AML-193 (cell line): ENCODE measurements at places on chromosomes 13 and 19.

GRCh38 chr13:25352230-25352629 is 19.5 kb upstream of the ATP8A2 start:
- no peak for DNase-seq

DNA sequence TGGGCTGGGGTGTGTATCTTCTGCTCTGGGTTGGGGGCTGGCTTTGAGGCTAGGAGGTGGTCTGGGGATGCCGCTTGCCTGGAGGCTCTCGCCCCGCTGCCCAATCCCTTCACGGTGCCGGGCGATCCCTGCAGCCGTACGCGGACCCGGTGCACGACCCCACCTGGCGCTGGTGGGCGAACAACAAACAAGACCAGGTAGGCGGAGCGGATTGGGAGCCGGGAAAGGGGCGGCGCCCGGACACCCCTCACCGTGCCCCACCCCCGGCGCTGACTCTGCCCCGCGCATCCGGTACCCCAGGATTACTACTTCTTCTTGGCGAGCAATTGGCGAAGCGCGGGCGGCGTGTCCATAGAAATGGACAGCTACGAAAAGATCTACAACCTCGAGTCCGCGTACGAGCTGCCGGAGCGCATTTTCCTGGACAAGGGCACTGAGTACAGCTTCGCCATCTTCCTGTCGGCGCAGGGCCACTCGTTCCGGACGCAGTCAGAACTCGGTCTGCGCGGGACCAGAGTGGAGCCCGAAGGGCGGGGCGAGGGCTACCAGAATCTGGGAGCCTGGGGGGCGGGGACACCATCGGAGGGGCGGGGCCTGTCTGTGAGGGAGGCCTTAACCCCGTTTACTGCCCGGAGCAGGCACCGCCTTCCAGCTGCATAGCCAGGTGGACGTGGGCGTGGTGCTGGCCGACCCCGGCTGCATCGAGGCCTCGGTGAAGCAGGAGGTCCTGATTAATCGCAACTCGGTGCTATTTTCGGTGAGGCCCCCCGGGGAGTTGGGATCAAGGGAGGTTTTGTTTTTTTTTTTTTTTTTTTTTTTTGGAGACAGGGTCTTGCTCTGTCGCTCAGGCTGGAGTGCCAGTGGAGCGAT is 12.1 kb upstream of the PSMD8 start:
- peak; percentile 69 for DNase-seq

GRCh38 chr19:19591133-19591825 is 27.2 kb downstream of the PBX4 start:
- DNase-seq = peak; percentile 82

- DNase-seq = no peak
Observed at GRCh38 chr13:38366954-38367645, 17.4 kb downstream of the UFM1 start.

DNA sequence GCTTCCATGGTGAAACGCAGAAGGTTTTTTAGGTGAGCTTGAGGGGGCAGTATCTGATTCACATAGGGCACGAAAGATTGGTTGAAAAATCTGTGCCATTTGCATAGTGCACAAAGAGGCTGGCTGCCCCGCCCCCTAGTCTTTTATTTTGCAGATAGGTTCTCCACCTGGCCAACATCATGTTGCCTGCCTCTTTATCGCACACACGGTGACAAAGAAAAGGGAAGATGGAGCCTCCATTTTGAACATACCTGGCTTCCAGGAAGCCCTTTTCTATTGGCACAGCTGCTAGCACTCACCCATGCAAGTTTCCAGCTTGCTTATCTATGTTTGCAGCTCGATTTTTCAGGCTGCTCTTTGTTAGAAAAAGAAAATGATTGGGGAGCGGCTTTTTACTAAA is 316.2 kb upstream of the KLHL1 start:
- no peak for DNase-seq

DNA sequence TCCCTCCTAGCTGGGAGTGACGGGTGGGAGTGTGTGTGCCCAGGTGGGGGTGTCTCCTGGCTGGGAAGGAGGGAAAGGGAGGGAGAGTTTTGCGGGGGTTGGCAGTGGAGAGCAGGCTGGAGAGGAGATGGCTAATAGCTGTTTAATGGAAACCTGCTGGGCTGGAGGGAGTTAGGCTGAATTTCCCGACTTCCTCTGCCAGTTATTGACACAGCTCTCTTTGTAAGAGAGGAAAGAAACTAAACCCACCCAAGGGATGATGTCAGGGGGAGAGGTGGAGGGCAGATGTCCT is 10.2 kb upstream of the ILF3 start:
- no peak for DNase-seq

DNA sequence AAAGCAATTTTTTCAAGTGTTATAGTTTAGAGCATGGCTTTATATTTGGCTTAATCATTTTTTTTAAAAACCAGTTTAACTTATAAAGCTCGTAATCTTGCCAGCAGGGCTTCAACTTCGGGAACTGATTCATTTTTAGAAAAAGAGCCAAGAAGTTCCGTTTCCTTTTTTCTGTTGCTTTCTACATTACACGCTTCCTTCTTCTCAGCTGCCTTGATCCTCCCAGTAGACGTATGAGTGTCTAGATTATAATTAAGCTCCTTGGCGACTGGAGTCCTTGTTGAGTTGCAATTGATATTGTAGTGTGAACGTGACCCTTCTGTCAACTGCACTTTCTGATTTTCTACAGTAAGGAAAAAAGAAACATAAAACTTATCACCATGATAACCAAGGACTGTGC is 497.2 kb downstream of the DIAPH3 start:
- no peak for DNase-seq

DNA sequence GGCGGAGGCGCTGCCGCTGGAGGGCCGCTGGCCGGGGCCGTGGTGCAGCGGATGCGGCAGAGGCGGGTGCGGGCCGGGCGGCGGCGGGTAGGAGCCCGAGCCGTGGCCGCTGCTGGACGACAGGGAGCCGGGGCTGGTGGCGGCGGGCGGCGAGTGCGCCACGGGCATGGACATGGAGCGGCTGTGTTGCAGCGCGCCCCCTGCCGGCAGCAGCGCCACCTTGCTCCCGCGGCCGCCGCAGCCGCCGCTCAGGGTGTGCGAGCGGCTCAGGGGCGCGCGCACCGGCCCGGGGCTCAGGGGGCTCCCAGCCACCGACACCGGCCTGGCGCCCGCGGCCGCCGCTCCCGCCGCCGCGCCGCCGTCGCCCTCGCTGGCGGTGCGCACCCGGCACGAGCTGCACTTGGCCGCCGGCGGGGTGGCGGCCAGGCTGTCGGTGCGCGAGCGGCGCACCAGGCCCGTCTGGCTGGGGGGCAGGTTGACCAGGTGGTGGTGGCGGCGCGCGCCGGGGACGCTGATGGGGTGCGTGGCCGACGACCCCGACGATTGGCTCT is 1.7 kb downstream of the IRS2 start:
- peak; percentile 48 for DNase-seq

- no peak for DNase-seq
Observed at GRCh38 chr13:27007166-27007565, 164.4 kb downstream of the USP12 start.

DNA sequence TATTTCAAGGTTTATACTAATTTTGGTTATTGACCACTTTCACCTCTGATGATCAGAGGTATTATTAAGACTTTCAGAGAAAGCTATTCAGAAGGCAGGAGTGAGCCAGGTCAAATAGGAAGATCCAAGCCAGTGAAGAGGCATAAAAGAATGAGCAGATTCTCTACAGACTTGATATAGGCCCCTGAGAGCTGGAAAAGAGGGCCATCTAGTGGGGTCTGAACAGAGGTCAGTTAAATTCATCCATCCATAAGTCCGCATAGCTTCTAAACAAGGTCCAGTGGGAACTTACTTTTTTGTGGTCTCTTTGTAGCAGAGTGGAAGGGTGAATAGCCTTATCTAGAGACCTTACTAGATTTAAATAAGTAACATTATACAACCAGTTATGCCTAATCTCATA is 126.6 kb upstream of the UFM1 start:
- no peak for DNase-seq

GRCh38 chr13:49459580-49459979 is 15.5 kb downstream of the SETDB2 start:
- DNase-seq = no peak

GRCh38 chr13:64505336-64505910 is 2724.7 kb downstream of the PCDH9 start:
- DNase-seq = no peak

GRCh38 chr19:33064792-33065550 is at the start of gene RHPN2:
Gene RHPN2 (minus strand): TSS chr19:33064888. CDS start chr19:33064852, 36 bp downstream.
- no peak for DNase-seq

DNA sequence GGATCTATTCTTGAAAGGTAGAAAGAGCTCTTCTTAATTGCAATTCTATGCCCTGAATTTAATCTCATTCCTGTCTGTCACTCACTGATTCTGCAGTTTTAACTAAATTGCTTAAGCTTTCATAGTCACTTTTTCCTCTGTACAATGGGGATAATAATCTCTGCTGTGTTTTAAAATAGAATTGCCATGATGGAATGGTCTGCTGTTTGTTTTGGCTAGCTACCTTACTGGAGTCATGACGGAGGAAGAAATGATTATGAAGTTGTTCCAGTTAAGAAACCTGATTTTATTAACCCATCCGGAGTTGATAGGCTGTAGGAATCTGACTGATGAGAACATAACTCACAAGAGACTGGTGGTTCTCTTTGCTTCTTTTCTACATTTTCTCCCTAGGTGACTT is 54.9 kb upstream of the ITM2B start:
- no peak for DNase-seq

- peak; percentile 70 for DNase-seq
Observed at GRCh38 chr19:46731007-46731501, 14.1 kb upstream of the PRKD2 start.

DNA sequence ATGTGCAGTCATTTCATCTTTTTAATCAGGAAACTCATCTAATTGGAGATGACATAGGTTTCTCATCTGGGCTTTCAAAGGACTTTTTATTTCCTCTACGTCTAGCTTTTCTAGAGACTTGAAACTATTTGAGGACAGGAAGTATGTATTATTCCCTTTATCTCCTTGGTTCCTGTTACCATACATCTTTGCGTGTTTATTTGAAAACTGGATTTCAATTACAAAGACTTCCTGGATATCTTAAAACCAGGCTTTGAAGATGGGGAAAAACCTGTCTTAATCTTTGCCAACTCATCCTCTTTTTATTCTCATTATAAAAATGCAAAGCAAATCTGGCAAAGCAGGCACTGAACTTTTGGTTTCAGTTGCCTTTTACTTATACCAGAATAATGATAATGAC is 130.5 kb downstream of the LMO7 start:
- no peak for DNase-seq

DNA sequence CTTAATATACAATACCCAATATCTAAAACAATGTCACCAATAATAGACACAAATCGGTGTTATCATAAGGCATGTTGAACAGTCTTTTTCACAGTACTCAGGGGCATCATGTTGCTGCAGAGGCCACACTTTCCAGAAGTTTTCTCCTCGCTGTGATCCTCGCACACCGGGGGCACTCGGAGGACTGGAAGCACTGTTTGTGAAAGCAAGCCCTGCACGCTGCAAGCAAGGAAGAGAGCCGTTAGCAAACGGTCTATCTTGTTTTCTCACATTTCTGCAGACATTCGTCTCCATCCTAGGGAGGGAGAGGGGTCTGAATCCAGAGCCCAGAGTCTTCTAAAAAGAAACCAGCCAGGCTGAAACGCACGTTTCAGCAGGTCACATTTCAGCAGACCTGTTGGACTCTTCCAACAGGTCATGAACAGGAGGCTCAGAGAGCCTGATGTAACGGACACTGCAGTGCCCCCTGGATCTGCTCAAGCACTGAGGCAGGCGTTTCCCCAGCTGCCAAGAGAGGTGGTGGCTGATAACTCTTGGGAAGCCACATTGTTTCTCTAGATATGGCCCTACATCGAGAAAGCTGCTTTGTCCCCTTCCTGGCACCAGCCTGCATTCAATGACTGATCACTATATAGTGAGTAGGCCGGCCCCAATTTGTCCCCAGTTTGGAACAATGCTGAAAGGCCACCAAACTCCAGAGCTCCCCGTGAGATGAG is 43.6 kb downstream of the RUBCNL start:
- no peak for DNase-seq

DNA sequence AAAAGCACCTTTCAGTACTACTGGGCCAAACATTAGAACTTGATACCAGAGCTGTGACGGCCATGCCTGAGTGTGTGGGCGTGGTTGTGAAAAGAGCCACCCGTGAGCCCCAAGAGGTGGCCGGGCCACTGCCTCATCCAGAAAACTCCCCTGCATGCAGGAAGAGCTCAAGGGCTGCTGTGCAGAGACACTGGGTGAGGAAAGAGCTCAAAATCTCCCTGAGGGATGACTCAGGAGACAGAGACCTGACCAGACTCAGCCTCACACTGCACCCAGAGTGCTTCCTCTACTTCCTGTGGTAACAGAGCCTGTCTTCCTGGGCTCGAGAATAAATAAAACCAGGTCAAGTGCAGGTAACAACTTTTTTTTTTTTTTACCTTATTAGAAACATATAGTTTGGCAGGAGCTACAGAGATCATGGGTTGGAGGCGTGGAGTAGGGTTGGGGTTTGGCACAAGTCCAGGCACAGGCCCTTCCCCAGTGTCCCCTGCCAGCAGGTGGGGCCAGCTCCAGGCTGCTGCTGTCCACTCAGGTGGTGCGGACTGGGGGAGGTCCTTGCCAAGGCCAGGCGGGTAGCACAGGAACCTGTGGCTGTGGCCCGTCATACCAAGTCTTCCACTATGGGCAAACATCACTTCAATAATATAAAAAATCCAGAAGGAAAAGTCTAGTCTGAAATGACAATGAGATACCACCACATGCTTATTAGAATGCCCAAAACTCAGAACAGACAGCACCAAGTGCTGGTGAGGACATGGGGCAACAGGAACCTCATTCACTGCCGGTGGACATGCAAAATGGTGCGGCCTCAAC is 25.5 kb downstream of the ELL start:
- peak; percentile 86 for DNase-seq

- no peak for DNase-seq
Observed at GRCh38 chr19:57803594-57804325, 11.0 kb downstream of the ZNF552 start.

- DNase-seq = no peak
Observed at GRCh38 chr13:78806457-78806856, 147.5 kb upstream of the OBI1 start.

DNA sequence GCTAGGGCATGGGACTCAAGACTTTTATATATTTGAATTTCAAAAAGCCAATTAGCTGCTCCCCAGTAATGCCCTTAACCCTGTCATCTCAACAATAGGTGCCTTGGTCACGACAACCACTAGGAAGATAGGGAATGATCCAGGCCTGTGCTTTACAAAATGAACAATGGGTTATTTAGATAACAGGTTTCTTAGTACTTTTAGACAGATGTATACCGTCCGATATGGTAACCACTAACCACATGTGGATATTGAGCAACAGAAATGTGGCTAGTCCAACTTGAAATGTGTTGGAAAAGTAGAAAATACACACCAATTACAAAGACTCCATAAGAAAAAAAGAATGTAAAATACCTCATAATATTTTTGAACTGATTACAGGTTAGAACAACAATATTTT is 201.2 kb downstream of the LHFPL6 start:
- no peak for DNase-seq
